ENCODE measurements at places on chromosomes 13 and 19. TPM values are rescaled to one million over a fixed set of nuclear protein-coding genes. Genes with fewer than 3 reads are reported as not detected.
A peak's percentile ranks its signal among the peaks of the same experiment; 100 is the strongest.

DNA sequence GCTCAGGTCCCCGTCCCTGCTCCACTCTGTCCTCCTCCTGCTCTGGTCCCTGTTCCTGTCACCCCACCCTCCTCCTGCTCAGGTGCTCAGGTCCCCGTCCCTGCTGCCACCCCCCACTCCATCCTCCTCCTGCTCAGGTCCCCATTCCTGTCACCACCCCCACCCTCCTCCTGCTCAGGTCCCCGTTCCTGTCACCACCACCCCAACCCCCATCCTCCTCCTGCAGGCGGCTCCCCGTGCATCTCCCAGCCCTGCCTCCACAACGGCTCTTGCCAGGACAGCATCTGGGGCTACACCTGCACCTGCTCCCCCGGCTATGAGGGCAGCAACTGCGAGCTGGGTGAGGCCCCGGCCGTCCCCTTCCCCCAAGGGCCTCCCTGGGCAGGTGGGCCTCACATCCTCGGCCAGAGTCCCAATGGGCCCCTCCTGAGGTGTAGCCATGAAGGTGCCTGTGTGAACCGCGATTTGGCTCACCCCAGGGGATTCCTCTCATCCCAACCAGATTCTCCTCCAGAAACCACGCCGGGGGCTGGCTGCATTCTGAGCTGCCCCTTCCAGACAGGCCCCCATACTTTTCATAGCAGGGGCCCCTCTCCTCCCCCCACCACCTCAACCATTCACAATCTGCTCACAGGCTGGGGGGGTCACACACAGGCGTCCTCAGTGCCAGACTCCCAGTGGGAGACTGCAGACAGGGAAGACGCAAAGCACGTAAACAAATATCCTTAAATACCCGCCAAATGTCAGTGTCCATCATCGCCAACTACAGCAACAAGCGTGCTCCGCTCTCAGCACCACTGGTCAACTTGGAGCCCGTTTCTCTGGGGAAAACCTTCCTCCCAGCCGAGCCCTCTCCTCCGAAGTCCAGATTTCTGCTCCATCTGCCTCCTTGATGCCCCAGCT lies 4.6 kb downstream of the PROZ start:
- H3K27me3 ChIP-seq, result no peaks in the 10 kb centered on the region
- peak overlapping the region; percentile 48 for H3K27ac ChIP-seq
- H3K4me1 ChIP-seq, result peaks cover 30% of the 10 kb centered on the region
- no peak overlapping the region for H3K4me3 ChIP-seq
- H3K36me3 ChIP-seq, result peaks cover 6% of the 10 kb centered on the region
- peak; percentile 35 for DNase-seq

- no peak within 1 kb of the TSS for H3K4me3 ChIP-seq
- no peaks in the 10 kb centered on the region for H3K27me3 ChIP-seq
- H3K27ac ChIP-seq, result no peak within 1 kb of the TSS
- no peaks in the 10 kb centered on the region for H3K36me3 ChIP-seq
- no peaks in the 10 kb centered on the region for H3K4me1 ChIP-seq
These were observed at the start of gene SLC7A9 for GRCh38 chr19:32869369-32869965. Gene SLC7A9 (minus strand): TSS chr19:32869767. CDS start chr19:32868534, 1,233 bp downstream.

DNA sequence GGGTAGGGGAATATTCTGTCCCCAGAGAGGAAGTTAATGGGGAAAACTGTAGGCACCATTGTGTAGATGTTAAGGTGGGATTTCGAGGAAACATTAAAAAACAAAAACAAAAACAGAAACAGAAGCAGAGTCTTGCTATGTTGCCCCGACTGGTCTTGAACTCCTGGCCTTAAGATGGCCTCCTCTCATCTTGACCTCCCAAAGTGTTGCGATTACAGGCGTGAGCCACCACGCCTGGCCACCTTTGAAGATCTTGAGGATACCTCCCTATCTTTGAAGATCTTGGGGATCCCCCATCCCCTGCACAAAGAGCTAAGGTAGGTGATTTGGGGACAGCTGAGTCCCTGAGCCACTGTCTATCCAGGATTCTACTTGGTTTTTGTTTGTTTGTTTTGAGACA lies 553 bp upstream of the ICAM3 start:
- peaks cover 6% of the 10 kb centered on the region for H3K36me3 ChIP-seq
- no peak for DNase-seq

DNA sequence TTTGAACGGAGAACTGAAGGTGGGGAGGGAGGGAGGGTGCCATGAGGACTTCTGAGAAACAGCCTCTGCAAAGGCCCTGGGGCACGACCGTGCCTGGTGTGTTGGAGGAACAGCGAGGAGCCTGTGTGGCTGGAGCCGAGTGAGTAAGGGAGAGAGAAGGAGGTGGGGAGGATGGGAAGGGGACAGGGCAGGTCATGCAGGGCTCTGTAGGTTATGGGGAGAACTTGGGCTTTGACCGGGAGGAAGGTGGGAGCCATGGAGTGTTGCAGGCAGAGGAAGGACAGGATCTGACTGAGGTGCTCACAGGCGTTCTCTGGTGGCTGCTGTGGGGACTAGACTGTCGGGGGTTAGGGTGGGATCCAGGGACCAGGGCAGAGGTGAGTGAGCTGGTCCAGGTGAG lies 6.7 kb downstream of the MPND start:
- H3K27me3 ChIP-seq, result no peaks in the 10 kb centered on the region
- DNase-seq, result no peak
- H3K4me3 ChIP-seq, result no peak overlapping the region
- H3K27ac ChIP-seq, result no peak overlapping the region

ZNF829 gene
- 4.5 TPM for total RNA-seq

ADAT3 gene
- 5.3 TPM for total RNA-seq

GRCh38 chr13:111265701-111266035 lies 54.8 kb upstream of the TEX29 start:
- no peak for DNase-seq
- no peak overlapping the region for H3K4me3 ChIP-seq
- peaks cover 5% of the 10 kb centered on the region for H3K4me1 ChIP-seq
- no peak overlapping the region for H3K27ac ChIP-seq
- H3K36me3 ChIP-seq, result peaks cover 13% of the 10 kb centered on the region

- H3K4me3 ChIP-seq, result no peak overlapping the region
- H3K27me3 ChIP-seq, result no peaks in the 10 kb centered on the region
- no peak for DNase-seq
- peaks cover 6% of the 10 kb centered on the region for H3K36me3 ChIP-seq
These were observed 144.0 kb downstream of the KDM4B start for GRCh38 chr19:5112681-5113575.

GRCh38 chr19:1223018-1223855 lies 14.6 kb downstream of the CBARP start:
- H3K4me3 ChIP-seq, result no peak overlapping the region
- DNase-seq, result peak; percentile 62
- no peak overlapping the region for H3K27ac ChIP-seq
- H3K27me3 ChIP-seq, result no peaks in the 10 kb centered on the region
- no peaks in the 10 kb centered on the region for H3K4me1 ChIP-seq
- peaks cover 2% of the 10 kb centered on the region for H3K36me3 ChIP-seq

GRCh38 chr13:29427937-29428309 lies 167.6 kb downstream of the SLC7A1 start:
- DNase-seq, result no peak
- H3K36me3 ChIP-seq, result no peaks in the 10 kb centered on the region
- peaks cover 30% of the 10 kb centered on the region for H3K27me3 ChIP-seq
- no peak overlapping the region for H3K27ac ChIP-seq
- H3K4me3 ChIP-seq, result no peak overlapping the region
- no peaks in the 10 kb centered on the region for H3K4me1 ChIP-seq

KLF2 gene
- total RNA-seq, result 0.94 TPM

GRCh38 chr13:28121224-28121623 lies 17.1 kb upstream of the PAN3 start:
- H3K36me3 ChIP-seq, result no peaks in the 10 kb centered on the region
- DNase-seq, result no peak
- H3K4me1 ChIP-seq, result peaks cover 11% of the 10 kb centered on the region
- H3K27me3 ChIP-seq, result peaks cover 5% of the 10 kb centered on the region

GRCh38 chr13:50594276-50595051 lies 249.0 kb downstream of the DLEU7 start:
- H3K27ac ChIP-seq, result peak overlapping the region; percentile 90
- no peaks in the 10 kb centered on the region for H3K36me3 ChIP-seq
- no peaks in the 10 kb centered on the region for H3K27me3 ChIP-seq
- DNase-seq, result peak; percentile 85
- peaks cover 43% of the 10 kb centered on the region for H3K4me1 ChIP-seq
- H3K4me3 ChIP-seq, result peak overlapping the region; percentile 52

RNF6 gene
- total RNA-seq, result 36.2 TPM

DNA sequence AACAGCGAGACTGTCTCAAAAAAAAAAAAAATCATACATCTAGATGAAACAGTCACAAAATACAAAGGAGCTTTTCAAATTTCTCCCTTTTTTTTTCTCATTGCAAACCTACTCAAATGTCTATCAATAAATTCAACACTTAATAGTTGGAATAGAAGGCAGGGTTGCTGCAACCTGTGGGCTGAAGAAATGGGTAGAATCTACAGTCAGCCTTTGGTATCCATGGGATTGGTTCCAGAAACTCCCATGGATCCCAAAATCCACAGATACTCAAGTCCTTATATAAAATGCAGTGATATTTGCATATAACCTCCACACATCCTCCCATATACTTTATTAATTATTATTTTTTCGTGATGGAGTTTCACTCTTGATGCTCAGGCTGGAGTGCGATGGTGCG lies 14.7 kb downstream of the FBXO27 start:
- no peaks in the 10 kb centered on the region for H3K4me1 ChIP-seq
- peaks cover 16% of the 10 kb centered on the region for H3K27me3 ChIP-seq
- H3K27ac ChIP-seq, result no peak overlapping the region
- no peak for DNase-seq
- no peaks in the 10 kb centered on the region for H3K36me3 ChIP-seq
- no peak overlapping the region for H3K4me3 ChIP-seq

IGFLR1 gene
- 143 TPM for total RNA-seq

- no peak for DNase-seq
- no peaks in the 10 kb centered on the region for H3K36me3 ChIP-seq
- H3K27me3 ChIP-seq, result no peaks in the 10 kb centered on the region
- no peak overlapping the region for H3K4me3 ChIP-seq
These were observed 42.4 kb upstream of the RANBP3 start for GRCh38 chr19:6020166-6020882.

DNA sequence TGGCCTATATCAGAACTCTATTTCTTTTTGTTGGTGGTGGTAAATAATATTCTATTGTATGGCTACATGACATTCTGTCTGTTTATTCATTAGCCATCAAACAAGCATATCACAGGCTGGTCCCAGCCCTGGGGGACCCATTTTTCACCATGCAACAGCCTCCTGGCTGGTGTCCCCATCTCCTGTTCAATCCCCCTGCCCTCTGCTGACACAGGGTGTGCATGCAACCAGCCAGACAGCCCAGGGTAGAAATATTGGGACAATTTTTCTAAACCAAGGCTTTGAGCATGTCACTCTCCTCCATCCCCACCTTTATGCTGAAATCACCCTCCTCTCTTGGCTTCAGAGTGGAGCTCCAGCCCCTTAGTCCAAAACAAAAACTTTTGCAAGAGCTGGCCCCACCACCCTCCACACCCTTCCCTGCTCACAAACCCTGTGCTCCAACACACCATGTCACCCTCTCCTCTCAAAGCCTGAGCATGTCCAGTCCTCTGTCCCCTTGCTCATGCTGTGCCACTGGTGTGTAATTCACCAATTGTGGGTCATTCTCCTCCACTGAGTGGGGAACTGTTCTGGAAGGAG lies 153.0 kb upstream of the UQCRFS1 start:
- H3K36me3 ChIP-seq, result no peaks in the 10 kb centered on the region
- H3K4me1 ChIP-seq, result no peaks in the 10 kb centered on the region
- H3K27me3 ChIP-seq, result peaks cover 12% of the 10 kb centered on the region
- DNase-seq, result no peak
- H3K27ac ChIP-seq, result no peak overlapping the region
- no peak overlapping the region for H3K4me3 ChIP-seq

DNA sequence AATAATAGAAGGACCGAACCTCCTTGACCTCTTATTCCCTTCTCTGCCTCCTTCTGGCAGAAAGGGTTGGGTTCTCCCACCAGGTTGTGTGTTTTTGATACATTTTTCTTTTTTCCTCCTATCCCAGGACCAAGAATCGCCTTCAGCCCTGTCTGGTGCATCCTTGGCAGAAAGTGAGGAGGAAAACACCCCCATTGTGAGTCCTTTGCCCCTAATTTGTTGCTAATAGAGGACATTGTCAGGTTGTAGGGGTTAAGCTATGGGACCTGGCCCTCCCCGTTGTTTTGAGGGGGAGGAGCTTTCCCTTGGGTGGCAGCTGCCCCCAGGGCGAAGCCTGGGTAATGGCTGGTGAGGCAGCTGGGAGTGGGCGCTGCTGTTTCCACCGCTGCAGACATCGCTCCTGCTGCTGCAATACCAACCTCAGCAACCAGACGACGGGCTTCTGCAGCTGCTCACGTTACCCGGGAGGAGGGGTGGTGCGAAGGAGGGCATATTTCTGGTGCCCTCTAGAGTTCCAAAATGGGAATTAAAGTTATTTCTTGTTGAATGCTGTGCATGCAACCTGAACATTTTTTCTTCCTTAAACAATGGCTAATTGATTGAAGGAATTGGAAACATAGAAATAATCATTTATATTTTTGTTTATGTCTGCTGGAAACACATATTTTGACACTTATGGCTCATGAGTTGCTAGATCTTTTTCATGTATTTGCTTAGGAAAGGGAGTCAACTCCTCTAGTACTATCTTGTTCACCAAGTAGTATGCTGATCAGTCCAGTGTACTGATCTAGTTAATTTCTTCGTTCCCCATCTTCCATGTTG lies 1.5 kb downstream of the ZMYM2 start:
- H3K4me3 ChIP-seq, result peak overlapping the region; percentile 94
- DNase-seq, result peak; percentile 93
- H3K4me1 ChIP-seq, result peaks cover 32% of the 10 kb centered on the region
- H3K27ac ChIP-seq, result peak overlapping the region; percentile 98

DENND1C gene
- 61.2 TPM for total RNA-seq

ZNF565 gene
- total RNA-seq, result 1.3 TPM

- H3K4me3 ChIP-seq, result peak overlapping the region; percentile 80
- H3K36me3 ChIP-seq, result peaks cover 45% of the 10 kb centered on the region
- H3K27ac ChIP-seq, result peak overlapping the region; percentile 96
- peaks cover 4% of the 10 kb centered on the region for H3K27me3 ChIP-seq
- peak; percentile 77 for DNase-seq
- peaks cover 45% of the 10 kb centered on the region for H3K4me1 ChIP-seq
These were observed 924 bp downstream of the RGCC start for GRCh38 chr13:41458187-41458760.

CYP4F8 gene
- total RNA-seq, result not detected

DNA sequence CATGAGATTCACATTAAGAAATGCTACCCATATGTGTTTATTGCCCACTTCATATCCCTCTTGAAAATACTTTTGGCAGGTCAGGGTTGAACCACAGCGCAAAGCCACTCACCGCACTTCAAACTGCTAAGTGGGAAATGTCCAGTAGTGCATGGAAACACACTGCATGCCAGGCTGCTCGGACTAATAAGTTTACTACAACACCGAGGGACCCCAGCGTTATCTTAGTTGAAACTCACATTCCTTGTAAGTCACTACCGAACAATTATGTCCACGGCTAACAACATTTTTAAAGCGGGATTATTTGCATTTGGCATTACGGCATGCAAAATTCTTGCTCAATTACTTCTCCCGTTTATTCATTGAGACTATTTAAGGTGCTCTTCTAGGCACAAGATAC lies 4.0 kb downstream of the BRD4 start:
- H3K4me1 ChIP-seq, result peaks cover 68% of the 10 kb centered on the region
- no peak overlapping the region for H3K27ac ChIP-seq
- peaks cover 35% of the 10 kb centered on the region for H3K36me3 ChIP-seq
- H3K27me3 ChIP-seq, result no peaks in the 10 kb centered on the region
